ENCODE measurements at places on chromosomes 11 and 22.

- no peak for DNase-seq
Observed at GRCh38 chr11:75536786-75537641, 11.3 kb upstream of the GDPD5 start.

DNA sequence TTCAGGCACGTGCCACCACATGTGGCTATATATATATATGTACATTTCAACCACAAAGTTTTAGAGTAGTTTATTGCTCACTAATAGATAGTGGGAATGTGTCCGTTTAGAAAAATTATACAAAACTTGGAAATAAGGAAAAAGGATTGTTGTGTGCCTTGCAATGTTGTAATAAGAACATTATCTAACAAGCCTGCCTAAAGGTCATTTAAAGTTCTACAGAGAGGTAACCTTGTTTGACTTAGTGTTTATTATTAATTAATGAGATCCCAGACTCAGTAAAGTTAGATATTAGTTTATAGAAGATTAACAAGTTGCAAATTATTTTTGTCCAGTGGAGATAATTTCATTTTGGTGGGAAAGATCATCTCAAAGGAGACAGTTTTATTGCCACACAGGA lies 5.5 kb upstream of the PATL1 start:
- no peak for DNase-seq

DNA sequence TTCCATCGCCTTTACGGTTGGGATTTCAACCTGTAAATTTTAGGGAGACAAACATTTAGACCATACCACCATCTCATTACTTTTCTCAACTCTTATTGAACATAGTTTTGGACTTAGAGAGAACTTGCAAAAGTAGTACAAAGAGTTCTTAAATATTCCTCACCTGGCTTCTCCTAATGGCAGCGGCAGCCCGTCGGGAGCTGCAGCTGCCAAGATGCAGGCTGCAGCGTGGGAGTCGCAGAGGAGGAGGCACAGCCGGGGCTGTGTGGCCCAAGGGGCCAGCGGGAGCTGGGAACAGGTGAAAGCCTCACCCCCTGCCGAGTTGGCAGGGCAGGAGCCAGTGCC lies 23.1 kb upstream of the RNASEH2C start:
- DNase-seq, result no peak

GRCh38 chr11:131979364-131979763 lies 608.9 kb downstream of the NTM start:
- DNase-seq, result no peak

GRCh38 chr11:105005451-105005845 lies 17.5 kb downstream of the CASP5 start:
- no peak for DNase-seq

GRCh38 chr11:128879817-128880216 lies 11.3 kb upstream of the KCNJ5 start:
- no peak for DNase-seq

- no peak for DNase-seq
Observed at GRCh38 chr11:17931595-17931994, 81.3 kb downstream of the SERGEF start.

GRCh38 chr22:40238425-40239344 lies 61.0 kb downstream of the TNRC6B start:
- no peak for DNase-seq

DNA sequence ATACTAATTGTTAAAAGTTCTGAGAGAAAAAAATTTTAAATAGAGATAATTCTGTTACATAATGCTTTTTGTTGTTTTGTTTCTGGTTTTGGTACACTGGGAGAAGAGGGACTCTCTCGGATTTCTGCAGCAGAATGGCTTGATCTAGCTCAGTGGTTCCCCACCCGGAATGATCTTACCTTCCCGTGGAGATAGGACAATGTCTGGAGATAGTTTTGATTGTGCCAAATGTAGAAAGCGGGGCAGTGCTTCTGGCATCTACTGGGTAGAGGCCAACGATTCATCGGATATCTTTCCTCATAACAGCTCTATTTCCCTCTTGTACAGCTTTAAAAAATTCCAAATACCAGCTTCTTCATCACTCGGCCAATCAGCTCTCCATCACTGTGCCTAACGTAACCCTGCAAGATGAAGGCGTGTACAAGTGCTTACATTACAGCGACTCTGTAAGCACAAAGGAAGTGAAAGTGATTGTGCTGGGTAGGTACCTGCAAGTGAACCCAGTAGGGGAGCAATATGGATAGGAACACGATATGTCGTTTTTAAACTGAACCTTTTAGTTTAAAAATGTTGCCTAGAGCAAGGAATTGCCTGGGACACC lies 13.2 kb downstream of the CRTAM start:
- DNase-seq, result no peak

GRCh38 chr11:44456544-44457300 lies 108.7 kb upstream of the CD82 start:
- peak; percentile 24 for DNase-seq

DNA sequence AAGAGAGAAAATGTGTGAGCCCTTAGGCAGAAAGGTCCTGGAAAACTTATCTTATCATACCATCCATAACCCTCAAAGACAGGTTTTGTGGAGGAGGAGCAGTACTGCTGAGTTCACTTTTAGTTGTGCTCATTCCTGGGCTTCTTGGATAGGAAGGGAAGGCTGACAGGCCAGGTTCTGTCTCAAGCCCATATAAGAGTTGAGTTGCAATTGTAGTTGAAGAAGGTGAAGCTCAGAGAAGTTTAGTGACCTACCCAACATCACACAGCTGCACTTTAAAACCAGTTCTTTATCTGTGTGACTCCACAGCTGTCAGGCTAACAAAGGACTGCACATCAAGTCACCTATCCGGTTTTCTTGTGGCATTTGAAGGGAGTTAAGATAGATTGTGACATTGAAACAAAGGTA lies 13.0 kb downstream of the TEAD1 start:
- no peak for DNase-seq

DNA sequence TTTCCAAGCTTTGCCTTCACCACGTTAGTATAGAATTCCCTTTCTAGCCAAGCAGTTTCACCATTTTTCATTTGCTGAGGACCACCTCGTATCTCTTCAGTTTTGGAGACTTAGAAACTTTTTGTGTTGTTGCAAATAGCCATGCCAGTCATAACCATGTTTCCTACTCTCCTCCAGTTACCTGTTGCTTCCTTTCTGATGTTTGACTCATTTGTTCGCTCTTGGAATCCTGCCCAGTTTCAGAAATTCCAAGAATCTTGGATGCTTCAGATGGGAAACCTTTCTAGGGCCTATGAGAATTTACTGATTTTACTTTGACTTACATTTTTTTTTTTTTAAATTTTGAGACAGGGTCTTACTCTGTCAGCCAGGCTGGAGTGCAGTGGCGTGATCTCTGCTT lies 65.4 kb downstream of the PPP6R3 start:
- DNase-seq, result no peak

DNA sequence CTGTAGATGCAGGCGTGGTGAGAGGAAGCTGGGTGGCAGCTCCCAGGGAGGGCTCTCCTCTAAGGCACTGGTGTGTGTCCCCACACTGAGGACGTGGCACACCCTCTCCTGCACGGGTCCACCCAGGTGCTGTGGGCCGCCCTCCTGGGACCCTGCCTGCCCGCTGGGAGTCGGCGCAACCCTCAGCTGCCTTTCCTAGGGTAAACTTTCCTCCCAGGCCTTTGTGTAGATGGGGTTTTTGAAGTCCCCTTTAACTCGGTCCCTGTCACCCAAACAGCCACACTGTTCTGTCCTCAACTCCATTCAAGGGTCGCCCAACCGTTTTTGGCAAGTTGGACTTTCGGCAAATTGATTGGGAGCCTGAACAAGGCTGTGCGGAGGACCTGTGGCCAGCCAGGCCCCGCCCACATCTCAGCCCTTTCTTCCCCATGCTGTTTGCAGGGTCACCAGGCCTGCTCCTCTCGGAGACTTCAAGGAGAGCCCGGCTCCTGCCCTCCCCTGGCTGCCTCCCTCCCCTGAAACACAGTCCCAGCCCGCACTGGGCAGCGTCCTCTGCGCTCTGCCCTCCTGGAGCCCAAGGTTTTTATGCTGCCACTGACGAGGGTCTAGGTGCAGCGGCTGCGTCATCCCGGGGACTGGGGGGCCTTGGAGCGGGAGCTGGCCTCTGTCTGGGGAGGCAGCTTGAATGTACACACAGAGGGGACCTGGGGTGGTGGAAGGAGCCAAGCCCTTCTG lies 1126.2 kb downstream of the BRD1 start:
- DNase-seq, result no peak

DNA sequence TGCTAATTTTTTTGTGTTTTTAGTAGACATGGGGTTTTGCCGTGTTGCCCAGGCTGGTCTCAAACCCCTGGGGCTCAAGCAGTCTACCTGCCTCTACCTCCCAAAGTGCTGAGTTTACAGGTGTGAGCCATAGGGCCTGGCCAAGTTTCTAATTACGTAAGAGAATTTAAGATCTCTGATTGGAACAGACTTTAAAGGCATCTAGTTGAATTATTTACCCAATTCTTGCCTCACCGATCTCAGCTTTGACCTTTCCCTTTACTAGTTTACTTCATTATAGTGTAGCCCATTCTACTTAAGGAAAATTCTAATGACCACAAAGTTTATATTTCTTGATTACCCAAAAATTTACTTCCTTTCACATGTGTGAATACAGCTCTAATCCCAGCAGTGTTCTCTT lies 81.6 kb downstream of the YAP1 start:
- no peak for DNase-seq

DNA sequence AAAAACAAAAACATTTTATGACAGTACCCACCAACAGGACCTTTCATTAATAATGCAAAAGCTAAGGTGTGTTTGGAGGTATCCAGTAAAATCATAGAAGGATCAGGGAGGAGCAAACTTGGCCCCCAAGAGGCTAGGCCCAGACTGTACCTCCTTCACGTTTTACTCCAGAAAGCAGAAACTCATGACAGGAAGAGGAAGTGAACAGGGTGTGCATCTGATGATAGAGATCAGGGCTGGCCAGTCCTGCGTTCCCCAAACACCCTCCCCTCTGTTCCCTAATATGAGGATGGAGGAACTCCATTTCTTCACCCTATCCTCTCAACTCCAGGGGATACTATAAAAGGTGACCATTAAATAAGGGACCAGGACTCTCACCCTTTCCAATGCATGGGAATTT lies 10.2 kb upstream of the MS4A12 start:
- DNase-seq, result no peak

DNA sequence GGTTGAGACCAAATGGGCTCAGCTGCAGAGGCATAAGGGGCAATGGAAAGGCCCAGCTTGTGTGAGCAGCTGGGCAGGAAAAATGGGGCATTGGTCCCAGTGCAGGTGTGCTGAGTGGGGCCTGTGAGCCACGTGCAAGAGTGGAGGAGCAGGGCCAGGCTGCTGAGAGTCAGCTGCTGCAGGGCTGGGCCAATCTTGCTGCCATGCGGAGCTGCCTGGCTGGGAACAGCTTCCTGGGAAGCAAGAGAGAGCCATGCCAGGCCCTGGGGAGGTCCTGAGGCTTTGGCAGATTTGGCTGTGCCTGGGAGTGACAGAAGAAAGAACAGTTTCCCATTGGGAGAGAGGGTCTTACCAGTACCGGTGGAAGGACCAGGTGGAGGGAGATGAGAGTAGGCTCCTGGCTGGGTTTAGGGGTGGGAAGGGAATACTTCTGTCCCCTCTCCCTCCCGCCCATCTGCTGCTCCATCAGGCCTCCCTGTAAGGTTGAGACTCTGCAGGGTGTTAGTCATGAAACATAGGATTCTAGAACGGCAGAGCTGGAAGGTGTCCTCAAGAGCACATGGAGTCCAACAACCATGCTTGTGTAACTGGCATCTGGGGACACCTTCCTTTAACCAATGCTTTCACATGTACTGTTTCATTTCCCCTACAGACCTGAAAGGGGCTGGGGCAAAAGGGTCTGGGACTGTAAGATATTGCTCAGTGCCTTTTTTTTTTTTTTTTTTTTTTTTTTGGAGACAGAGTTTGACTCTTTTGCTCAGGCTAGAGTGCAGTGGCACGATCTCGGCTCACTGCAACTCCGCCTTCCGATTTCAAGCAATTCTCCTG lies 10.4 kb downstream of the SEPTIN3 start:
- no peak for DNase-seq

- peak; percentile 88 for DNase-seq
Observed at GRCh38 chr22:43088984-43089717, at the start of gene TTLL1. TTLL1 (minus strand) TSS chr22:43089391; CDS start chr22:43075586, 13,805 bp downstream.
